ENCODE measurements at places on chromosomes 4 and X.

GRCh38 chrX:155127465-155127864, 56.2 kb downstream of the BRCC3 start:
- DNase-seq = peak; percentile 71

DNA sequence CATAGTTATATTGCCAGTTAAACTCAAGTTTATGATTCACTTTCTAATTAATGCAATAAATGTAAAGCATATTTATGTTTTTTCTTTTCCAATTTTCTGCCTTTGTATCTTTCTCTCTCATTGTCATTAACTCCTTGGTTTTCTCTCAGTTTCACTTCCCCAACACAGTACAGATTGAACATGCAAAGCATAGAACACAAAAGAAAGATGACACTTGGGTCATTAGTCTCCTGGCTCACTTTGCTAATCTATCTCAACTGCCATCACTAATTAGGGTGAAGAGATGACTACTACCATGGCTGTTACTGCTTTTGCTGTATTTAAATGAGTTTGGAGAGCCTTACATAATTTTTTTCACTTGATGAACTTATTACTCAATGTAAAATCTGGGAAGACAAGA, 12.3 kb upstream of the NAA11 start:
- no peak for DNase-seq

- DNase-seq = no peak
Measured at GRCh38 chr4:16411501-16412085, 185.3 kb upstream of the TAPT1 start.

GRCh38 chr4:56372774-56373173, 14.5 kb downstream of the AASDH start:
- DNase-seq = no peak

- no peak for DNase-seq
Measured at GRCh38 chrX:66717926-66718325, 79.0 kb upstream of the EDA2R start.

DNA sequence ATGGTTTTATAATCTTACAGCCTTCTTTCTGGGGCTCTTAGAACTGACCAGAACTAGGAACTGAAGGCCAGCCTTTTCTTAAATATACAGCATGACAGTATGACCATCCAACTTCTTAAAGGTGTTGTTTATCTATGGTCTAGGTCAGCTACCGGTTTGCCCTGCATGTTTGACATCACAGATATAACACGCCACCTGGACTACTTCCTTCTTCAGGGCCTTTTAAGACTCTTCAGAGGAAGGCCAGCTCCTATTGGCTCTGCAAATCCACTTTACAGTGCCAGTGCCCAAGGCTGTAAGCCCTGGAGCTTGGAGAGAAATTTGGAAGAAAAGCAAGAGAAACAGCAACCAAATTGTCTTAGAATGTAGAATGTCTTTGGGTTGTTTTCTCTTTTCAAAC, 185.5 kb downstream of the MGST2 start:
- no peak for DNase-seq

GRCh38 chr4:187433141-187433540, 562.4 kb upstream of the ZFP42 start:
- DNase-seq = no peak

DNA sequence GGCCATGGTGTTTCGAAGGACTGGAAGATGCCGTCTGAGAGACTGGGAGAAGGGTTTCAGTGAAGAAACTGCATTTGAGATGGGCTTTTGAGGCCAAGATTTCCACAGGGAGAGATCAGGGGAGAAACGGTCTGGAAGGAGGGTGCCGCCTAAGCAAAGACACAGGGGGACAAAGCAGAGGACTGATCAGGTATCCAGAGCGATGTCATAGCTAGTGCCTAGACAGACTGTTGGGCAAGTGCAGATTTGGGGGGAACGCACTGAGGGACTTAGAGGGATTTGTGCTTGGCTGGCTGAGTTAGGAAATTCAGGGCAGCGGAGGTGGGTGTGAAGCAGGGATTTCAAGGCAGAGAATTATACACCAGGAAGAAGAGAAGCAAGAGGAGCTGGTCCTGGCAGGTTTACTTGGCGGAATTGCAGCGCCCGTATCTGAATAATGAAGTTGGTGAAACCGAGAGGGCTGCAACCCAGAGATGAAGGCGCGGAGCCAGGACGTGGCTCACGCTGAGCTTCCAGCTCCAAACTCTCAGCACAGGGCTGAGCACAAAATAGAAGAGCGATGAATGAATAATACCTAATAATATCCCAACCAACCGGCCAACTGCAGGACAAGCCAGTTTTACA, 106.9 kb downstream of the MAML3 start:
- no peak for DNase-seq

DNA sequence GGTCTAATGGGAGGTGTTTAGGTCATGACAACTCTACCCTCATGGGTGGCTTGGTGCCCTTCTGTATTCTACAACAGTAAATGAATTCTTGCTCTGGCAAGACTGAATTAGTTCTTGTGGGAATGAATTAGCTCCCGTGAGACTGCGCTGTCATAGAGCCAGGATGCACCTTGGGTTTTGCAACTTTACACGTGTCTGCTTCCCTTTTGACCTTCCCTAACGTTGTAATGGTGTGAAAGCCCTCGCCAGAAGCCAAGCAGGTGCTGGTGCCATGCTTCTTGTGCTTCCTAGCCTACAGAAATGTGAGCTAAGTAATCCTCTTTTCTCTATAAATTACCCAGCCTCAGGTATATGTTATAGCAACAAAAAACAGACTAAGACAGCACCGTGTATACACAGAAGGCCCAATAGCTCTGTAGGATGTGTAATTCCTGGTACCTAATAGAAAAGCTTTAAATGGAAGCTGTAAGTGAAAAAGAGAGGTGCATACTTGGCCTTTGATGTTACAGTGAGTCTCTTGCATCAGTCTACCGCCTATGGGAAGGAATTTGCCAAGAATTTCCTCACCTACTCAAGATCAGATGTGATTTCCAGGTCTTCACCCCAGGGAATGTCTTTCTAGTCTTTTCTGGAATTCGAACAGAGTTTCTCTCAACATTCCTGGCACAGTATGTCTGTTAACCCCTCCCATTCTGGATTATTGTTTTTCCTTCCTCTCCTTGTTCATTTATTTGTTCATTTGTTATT, 3.2 kb upstream of the ENPEP start:
- no peak for DNase-seq

DNA sequence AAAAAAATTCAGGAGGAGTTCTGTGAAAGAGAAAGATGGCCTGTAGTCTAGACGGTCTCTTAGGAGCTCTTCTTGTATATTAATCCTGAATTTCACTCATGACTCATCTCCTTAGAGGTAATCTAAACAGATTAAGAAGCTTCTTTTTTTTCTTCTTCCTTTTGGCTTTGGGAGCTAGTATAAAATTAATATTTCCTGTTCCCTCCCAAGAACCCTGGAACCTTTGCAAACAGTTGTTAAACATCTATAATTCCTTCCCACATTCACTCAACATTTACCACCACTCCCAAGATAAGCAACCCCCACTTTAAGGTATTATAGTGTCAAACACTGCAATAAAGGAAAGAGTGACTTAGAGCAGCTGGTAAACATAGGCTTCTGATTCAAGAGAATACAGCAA, 146.4 kb upstream of the EDNRA start:
- DNase-seq = no peak

- DNase-seq = no peak
Measured at GRCh38 chr4:176709417-176709816, 83.3 kb downstream of the VEGFC start.

DNA sequence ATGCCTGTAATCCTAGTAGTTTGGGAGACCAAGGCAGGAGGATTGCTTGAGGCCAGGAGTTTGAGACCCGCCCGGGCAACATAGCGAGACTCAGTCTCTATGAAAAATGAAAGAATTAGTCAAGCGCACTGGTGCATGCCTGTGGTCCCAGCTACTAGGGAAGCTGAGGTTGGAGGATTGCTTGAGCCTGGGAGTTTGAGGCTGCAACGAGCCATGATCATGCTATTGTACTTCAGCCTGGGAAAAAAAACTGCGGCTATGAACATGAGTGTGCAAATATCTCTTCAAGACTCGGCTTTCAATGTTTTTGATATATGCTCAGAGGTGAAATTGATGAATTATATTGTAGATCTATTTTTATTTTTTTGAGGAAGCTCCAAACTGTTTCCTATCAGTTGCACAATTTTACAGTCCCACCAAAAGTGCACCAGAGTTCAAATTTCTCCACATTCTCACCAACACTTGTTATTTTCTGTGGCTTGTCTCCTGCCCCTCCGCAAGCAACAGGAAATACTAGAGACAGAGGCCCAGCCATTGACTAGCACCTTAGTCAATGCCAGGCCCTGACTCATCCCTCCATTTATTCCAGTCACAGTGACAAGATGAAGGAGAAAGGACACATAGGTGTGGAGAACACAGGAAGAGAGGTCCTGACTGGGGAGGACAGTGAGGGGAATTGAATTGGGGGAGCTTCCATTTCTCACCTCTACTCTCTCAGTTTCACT, 33.1 kb upstream of the ZNF41 start:
- DNase-seq = no peak

DNA sequence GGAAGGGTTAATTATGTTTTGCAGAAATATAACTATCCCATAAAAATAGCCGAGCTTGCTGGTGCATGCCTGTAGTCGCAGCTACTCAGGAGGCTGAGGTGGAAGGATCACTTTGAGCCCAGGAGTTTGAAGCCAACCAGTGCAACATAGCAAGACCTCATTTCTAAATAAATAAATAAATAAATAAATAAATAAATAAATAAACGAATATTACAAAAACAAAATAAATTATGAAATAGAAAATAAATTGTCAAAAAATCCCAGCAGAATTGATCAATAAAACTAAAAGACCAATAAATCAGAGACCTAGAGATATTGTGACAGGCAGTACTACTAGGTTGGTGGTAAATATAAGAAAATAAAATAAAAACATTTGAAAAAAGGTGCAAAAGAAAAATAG, 6.7 kb upstream of the ARL13A start:
- DNase-seq = no peak

GRCh38 chr4:185210102-185210981, 944 bp downstream of the SNX25 start:
- peak; percentile 13 for DNase-seq

DNA sequence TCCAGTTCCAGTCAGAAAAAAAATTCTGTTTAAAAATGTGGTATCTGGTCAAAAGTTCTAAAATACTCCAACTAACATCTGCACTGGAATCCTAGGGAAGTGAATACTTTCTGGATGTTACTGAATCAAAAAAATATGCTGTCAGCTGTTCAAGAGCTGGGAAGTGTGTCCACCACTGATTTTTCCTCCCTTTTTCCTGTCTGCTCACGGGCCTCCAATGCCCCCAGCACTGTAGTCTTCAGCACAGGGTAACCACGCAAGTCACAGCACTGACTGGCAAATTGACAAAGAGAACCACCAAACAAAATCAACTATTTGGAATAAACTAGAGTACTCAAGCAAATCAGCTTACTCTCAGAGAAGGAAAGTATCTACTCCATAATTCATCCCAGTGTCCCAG, 9.9 kb downstream of the VEGFC start:
- DNase-seq = no peak

DNA sequence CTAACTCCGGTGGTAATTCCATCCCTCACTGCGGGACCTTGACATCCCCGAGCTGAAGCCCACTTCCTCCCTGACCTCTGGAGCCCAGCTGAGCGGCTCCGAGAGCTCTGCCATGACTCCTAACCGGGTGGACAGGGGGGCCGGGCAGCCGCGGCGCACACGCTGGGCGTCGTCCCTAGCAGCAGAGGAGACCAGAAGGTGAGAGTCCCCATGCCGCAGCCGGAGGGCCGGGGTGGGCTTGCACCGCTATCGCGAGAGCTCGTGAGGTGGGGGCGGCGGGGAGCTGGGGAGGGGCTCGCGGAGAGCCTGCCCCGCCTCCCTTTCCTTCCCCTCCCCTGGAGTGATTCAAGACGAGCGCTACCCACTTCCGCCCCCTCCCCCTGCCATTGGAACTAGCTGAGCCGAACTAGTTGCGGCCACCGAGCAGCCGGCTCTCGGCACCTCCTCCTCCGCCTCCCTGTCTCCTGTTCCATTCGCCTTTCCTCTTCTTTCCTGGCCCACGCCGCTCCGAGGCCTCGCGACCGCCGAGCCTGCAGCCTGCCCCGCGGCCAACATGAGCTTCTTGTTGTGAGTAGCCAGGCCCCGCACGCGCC, at the start of gene MOB1B:
Gene MOB1B (plus strand): TSS at position 386 of the 593 bp plus-strand sequence. CDS start 168 bp downstream, at position 554.
- peak; percentile 77 for DNase-seq

GRCh38 chr4:71639380-71639779, 144.5 kb downstream of the GC start:
- no peak for DNase-seq

- peak; percentile 34 for DNase-seq
Measured at GRCh38 chr4:119697887-119698393, 69.3 kb upstream of the PDE5A start.

DNA sequence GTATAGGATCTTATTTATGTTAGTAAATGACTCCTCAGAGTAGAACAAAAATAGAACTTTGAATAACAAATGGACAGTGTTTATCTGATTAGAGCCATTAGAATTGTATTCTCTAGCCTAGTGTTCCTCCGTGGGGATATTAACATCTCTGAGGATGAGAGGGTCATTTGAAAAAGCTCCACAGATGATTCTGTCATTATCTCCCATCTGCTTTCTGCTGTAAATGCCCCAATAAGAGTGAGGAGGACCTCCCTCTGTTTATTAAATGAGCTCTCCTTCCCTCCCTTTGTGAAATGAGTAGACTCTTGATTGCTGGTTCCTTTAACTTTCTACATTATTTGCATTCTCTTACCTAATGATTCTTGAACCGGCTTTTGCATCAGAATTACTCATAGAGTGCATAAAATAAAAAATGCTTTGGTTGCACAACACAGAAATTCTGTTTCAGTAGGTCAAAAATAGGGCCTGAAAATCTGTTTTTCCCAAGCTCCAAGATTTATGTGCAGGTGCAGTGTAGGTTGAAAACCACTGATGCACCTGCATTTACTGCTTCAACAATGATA, 18.0 kb downstream of the GC start:
- DNase-seq = no peak

GRCh38 chr4:184614509-184614908, 34.7 kb downstream of the CASP3 start:
- no peak for DNase-seq

- DNase-seq = no peak
Measured at GRCh38 chrX:133916984-133917722, 68.2 kb downstream of the GPC3 start.

DNA sequence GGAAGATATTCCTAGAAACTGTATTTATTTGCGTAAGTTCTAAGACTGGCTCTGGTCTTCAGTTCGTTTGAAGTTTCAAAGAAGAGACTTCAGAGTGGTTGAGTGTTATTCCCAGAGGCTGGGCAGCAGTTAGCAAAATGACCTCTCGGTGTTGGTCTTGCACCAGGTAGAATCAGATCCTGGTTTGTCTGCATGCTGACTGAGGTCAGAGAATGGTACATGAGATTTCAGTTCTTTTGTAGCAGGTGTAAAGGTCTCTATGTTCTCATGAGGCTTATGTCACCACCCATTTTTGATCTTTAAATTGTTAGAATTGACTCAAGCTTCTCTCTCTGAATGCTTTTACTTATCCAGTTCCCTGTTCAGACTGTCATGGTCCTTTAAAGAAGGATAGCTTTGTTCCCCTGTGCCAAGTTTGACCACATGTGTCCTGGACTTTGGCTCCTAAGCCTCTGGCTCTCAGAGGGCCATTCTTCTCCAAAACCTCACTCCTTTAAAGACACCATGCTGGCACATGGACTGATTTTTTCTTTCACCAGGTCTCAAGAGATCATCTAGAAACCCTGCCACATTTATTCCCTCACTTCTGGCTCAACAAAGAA, 355.8 kb upstream of the BOD1L1 start:
- peak; percentile 9 for DNase-seq

- DNase-seq = no peak
Measured at GRCh38 chr4:148116264-148116663, 325.9 kb downstream of the NR3C2 start.
